ENCODE measurements at places on chromosomes 16 and 17. TPM values are rescaled to one million over a fixed set of nuclear protein-coding genes. Genes with fewer than 3 reads are reported as not detected.
A peak's percentile ranks its signal among the peaks of the same experiment; 100 is the strongest.

DNA sequence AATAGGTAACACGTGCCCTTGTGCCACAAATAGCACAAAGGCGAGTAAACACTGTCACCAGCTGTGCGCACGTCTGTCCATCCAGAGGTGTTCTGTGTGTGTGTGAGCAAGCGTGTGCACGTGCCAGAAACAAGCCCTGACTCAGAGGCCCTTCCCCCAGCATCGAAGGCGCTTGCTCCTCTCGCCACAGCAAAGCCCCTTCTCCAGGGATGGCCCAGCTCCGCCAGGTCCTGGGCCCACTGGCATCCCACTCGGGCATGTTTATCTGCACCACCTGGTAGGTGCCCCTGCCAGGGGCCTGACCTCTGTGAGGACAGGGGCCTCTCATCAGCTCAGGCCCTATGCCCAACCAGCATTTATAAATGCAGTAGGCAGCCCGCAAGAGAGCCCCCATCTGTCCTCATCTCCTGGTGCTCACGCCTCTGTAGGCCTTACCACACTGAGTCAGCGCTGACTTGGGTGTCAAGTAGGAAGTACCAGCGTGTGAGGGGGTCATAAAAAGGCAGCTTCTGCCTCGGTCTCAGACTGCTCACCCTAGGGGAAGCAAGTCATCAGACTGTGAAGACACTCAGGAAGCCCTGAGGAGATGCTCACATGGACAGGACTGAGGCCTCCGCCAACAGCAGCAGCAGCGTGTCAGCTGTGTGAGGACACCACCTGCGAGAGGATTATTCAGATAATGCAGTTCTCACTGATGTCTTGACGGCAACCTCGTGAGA is 10.8 kb downstream of the TMEM235 start:
- no peaks in the 10 kb centered on the region for H3K4me1 ChIP-seq
- no peak for DNase-seq
- H3K27ac ChIP-seq = no peak overlapping the region
- no peaks in the 10 kb centered on the region for H3K27me3 ChIP-seq
- peaks cover 2% of the 10 kb centered on the region for H3K36me3 ChIP-seq

DNA sequence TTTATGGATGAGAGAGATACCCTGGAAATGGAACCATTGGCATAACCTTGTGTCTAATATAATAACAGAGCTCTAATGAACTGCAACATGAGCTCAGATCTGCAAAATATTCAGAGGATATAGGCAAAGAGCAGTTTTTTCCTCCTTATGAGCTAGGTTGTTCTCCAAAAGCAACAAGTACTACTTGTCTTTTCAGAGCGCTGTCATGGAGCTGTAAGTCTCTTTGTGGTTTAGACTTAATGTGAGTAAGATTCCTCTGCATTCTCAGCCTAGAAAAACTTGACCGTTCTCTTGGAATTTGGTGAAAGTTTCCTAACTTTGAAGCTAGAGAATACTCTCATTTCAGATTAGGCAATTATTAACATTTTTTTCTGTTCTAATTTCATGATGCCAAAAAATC is 85.2 kb downstream of the FTO start:
- H3K4me1 ChIP-seq = peaks cover 59% of the 10 kb centered on the region
- H3K4me3 ChIP-seq = no peak overlapping the region
- DNase-seq = no peak
- peak overlapping the region; percentile 80 for H3K27ac ChIP-seq

DNA sequence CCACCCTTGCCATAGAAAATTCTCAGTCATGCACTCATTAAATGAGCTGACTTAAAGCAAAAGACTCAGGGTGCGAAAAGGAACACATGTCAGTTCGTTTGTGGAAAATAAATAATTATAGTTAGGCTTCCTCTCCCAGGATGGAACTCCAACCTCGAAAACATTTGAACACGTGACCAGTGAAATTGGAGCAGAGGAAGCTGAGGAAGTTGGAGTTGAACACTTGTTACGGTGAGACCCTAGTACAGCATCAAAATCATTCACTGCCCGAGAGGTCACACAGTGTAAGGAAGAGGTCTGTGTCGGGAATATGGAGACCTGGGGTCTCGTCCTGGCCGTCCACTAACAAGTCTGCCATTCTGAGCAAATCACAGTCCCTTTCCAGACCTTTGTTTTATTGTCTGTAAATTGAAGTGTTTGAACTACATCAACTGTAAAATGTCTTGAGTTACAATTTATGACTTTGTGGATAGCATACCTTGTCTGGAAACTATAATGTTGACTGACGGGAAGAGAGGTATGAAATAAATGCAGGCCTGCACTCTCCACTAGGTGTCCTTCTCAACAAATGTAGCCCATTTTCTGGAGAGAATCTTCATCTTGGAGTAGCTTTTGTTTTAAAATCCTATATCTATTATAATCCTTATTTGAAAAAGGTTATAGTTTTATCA is 7.7 kb downstream of the PSMD7 start:
- H3K4me3 ChIP-seq = no peak overlapping the region
- H3K27ac ChIP-seq = no peak overlapping the region
- H3K27me3 ChIP-seq = no peaks in the 10 kb centered on the region
- DNase-seq = no peak
- H3K36me3 ChIP-seq = peaks cover 34% of the 10 kb centered on the region

DNA sequence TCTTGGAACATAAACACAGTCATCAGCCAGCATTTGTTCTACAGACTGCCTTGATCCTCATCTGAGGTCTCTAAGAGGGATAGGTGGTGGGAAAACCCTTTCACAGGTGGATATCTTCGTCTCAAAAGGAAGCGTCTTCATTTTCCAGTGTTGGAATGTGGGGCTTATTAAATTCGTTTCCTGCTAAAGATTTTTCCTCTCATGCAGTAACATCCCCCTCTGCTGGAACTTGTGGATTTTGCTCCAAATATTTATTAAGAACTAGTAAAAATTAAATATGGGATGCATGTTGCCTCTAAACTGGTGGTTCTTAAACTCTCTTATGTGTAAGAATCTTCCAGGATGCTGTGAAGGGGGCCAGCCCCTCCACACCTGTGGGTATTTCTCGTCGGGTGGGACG is 20.1 kb upstream of the MLYCD start:
- DNase-seq = no peak
- H3K27me3 ChIP-seq = peaks cover 50% of the 10 kb centered on the region
- H3K36me3 ChIP-seq = peaks cover 2% of the 10 kb centered on the region
- H3K4me3 ChIP-seq = no peak overlapping the region
- no peak overlapping the region for H3K27ac ChIP-seq
- no peaks in the 10 kb centered on the region for H3K4me1 ChIP-seq

DNA sequence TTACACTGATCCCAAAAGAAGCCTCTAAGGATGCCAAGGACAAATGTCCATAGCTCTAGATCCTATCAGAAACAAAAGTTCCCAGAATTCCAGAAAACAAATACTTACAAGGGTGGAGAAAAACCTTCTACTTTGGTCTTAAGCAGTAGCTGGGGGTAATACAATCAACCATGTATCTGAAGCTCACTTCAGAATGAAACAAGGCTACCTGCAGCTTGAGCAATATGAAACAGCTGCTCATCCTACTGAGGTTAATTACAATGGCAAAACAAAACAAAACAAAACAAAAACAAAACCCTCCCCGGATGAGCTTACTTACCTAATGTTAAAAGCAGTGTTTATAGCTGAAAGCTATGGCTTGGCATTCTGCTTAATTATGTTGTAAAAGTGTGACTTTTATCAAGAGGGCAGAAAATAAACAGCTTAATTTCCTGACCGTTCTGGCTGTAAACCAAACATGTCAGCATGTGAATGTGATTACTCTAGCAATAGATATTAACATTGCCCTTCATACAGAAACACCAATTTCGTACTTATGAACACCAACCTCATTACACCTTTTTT is 10.5 kb downstream of the PDZD9 start:
- DNase-seq = no peak
- peaks cover 5% of the 10 kb centered on the region for H3K36me3 ChIP-seq
- H3K4me3 ChIP-seq = no peak overlapping the region
- H3K27me3 ChIP-seq = no peaks in the 10 kb centered on the region
- H3K27ac ChIP-seq = no peak overlapping the region
- no peaks in the 10 kb centered on the region for H3K4me1 ChIP-seq

DNA sequence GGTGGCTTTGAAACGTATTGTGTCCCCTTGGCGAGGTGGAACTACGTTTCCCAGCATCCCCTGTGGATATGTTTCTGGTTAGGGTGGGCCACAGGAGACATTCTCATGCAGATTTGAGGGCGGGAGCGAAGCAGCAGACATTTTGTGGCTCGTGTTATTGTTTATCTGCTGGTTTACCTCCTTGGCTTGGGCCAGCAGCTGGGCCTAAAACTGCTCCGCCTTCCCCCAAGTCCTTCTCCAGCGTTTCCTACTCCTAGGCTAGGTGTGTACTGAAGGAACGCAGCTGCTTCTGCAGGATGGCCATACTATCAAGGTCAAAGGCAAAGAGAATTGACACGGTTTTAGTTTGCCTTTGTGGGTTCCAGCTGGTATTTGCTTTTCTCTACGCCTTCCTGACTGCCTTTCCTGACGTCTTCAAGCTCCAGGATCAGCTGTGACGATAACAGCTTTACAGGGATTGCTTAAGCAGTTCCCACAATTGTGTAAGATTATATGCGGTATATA is 17.2 kb upstream of the WSB1 start:
- no peak for DNase-seq
- H3K4me3 ChIP-seq = no peak overlapping the region
- no peak overlapping the region for H3K27ac ChIP-seq
- H3K36me3 ChIP-seq = no peaks in the 10 kb centered on the region
- peaks cover 2% of the 10 kb centered on the region for H3K27me3 ChIP-seq
- H3K4me1 ChIP-seq = no peaks in the 10 kb centered on the region

DNA sequence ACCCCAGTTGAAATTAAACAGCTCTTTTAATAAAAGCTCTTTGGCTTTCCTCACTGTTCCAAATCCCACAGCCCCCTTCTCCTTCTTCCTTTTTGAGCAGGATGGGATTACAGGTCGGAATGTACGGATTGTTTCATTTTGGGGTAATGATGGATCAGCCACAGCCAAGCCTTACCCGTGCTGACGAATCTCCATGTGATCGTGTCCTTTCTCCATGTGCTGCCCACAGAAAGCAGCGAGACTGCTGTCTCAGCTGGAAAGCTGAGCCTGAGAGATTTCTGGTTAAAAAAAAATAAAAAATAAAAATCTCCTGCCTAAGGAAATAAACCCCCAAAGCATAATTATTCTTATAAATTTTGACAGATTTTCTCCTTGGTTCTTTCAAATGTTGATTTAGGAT is 276.6 kb downstream of the CPPED1 start:
- no peaks in the 10 kb centered on the region for H3K4me1 ChIP-seq
- no peak overlapping the region for H3K4me3 ChIP-seq
- peaks cover 2% of the 10 kb centered on the region for H3K36me3 ChIP-seq
- H3K27me3 ChIP-seq = no peaks in the 10 kb centered on the region
- no peak for DNase-seq
- no peak overlapping the region for H3K27ac ChIP-seq

DNA sequence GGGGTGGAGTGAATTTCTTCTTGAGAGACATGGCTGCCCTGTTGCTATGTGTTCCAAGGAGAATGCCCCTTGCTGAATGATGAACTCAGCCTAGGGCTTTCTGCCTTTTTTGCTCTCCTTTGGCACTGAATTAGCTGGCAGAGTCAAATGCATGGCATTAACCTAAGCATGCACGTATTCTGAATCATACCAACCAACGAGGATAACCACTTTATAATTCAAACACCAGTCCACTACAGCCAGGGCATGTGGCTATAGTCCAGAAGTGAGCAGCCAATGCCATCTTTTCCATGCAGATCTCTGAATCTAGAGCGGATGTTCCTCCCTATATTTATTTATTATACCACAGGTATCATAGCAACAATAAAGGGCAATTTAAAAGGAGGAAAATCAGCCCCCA is 15.7 kb downstream of the TMIGD1 start:
- no peak overlapping the region for H3K4me3 ChIP-seq
- no peaks in the 10 kb centered on the region for H3K36me3 ChIP-seq
- no peak for DNase-seq
- peaks cover 17% of the 10 kb centered on the region for H3K27me3 ChIP-seq
- H3K27ac ChIP-seq = no peak overlapping the region
- peaks cover 4% of the 10 kb centered on the region for H3K4me1 ChIP-seq

DNA sequence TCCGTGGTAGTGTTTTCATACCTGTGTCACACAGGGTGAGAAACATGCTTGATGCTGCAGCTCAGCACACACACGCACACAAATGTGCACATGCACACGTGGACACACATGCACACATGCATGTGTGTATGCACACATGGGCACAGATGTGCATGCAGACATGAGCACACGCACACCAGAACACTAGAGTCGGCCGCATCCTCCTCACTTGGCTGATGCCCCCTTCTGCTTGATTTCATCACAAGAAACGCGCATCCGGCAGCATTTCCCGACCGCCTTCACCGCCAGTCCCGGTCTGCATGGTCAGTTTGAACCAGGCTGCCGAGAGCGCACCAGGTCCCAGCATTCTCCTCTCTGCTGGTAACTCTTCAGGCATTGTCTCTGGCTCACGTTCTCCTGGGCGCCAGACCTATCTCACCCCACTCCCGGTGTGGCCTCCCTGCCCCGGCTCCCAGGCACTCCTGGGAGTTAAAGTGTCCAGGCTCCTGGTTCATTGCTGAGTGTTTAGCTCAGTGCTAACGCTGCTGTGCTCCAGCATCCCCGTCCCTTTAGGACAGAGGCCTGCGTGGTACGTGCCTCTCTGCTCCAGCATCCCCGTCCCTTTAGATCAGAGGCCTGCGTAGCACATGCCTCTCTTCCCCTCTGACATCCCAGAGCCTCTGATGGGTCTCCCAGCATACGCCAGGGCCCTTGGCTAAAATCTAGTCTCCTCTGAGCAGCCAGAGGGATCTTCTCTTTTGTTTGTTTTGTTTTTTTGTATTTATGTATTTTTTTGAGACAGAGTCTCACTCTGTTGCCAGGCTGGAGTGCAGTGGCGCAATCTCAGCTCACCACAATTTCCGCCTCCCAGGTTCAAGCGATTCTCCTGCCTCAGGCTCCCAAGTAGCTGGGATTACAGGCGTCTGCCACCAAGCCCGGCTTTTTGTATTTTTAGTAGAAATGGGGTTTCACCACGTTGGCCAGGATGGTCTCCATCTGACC is 16.0 kb downstream of the BAIAP2 start:
- no peaks in the 10 kb centered on the region for H3K36me3 ChIP-seq
- H3K27me3 ChIP-seq = no peaks in the 10 kb centered on the region

- H3K4me3 ChIP-seq = no peak overlapping the region
- peaks cover 76% of the 10 kb centered on the region for H3K4me1 ChIP-seq
- no peaks in the 10 kb centered on the region for H3K27me3 ChIP-seq
- no peaks in the 10 kb centered on the region for H3K36me3 ChIP-seq
- no peak for DNase-seq
Observed at GRCh38 chr16:82655072-82655714, 28.4 kb downstream of the CDH13 start.

GRCh38 chr16:50207652-50208051 is 54.5 kb downstream of the TENT4B start:
- H3K4me3 ChIP-seq = no peak overlapping the region
- DNase-seq = no peak
- no peaks in the 10 kb centered on the region for H3K27me3 ChIP-seq
- H3K4me1 ChIP-seq = peaks cover 65% of the 10 kb centered on the region
- H3K27ac ChIP-seq = peak overlapping the region; percentile 42

NUTF2 gene
- total RNA-seq = 135 TPM

CA10 gene
- not detected for total RNA-seq

PYCARD gene
- 2.9 TPM for total RNA-seq

TOM1L1 gene
- total RNA-seq = 28.4 TPM

MYH2 gene
- not detected for total RNA-seq
